ENCODE measurements at places on chromosomes 2 and 18.

DNA sequence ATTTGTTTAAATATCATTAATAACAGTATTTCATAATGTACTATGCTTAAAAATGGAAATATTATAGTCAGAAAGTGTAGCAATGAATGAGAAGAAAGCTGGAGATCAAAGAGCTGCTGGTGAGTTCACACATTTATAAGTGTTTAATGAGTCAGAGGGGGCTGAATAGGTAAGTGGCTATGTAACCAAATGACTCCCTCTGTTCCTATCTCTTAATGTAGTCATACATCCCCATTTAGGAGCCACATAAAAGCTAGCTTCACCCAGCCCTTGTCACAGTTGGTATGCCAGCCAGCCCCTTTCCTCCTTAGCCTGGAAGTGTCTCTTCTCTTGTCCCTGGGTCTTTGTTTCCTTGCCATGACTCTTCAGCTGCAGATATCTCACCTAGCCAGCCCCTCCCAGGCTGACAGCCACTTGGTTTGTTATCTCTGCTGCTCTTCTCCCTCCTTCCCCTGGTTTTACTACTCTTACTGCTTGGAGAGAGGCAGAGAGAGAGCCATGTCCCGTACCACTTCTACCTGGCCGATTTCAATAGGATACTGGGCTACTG is 438.6 kb upstream of the HNMT start:
- no peak for DNase-seq
- H3K27ac ChIP-seq, result no peak overlapping the region
- H3K4me3 ChIP-seq, result no peak overlapping the region
- H3K4me1 ChIP-seq, result no peaks in the 10 kb centered on the region

- no peak overlapping the region for H3K4me3 ChIP-seq
- H3K36me3 ChIP-seq, result no peaks in the 10 kb centered on the region
- peaks cover 2% of the 10 kb centered on the region for H3K4me1 ChIP-seq
- no peak for DNase-seq
These were observed 4.4 kb downstream of the DNMT3A start for GRCh38 chr2:25337276-25337675.

GRCh38 chr2:159635006-159635789 is 18.9 kb upstream of the BAZ2B start:
- no peaks in the 10 kb centered on the region for H3K36me3 ChIP-seq
- no peak overlapping the region for H3K27ac ChIP-seq
- H3K4me1 ChIP-seq, result no peaks in the 10 kb centered on the region
- no peak overlapping the region for H3K4me3 ChIP-seq
- no peaks in the 10 kb centered on the region for H3K27me3 ChIP-seq

DNA sequence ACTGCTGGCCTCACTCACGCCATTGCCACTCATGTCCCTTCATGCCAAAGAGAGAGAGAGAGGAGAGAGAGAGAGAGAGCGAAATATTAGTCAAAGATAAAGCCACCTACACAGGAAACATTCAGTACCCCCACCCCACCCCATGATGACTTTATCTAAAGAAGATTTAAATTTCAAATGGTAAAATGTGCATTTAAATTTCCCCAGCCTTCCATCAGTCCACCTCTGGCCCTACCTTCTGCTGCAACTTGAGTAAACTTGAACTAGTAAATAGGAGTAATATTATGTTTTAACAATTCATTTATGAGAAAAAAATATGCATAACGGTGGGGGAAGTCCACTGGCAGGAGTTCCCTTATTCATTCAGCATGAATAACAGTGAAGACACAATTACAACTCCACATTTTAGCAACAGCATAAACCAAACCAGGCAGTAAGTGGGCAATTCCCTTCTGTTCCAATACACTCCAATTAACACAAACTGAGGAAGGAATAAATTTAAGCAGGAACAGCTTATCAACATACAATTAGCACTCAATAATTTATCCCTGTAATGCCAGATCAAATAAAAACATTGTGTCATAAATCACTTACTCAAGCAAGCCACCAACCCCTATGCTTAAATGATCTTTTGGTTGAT is 264.2 kb downstream of the LNPK start:
- H3K27ac ChIP-seq, result no peak overlapping the region
- no peaks in the 10 kb centered on the region for H3K27me3 ChIP-seq
- H3K4me3 ChIP-seq, result no peak overlapping the region
- DNase-seq, result no peak
- no peaks in the 10 kb centered on the region for H3K4me1 ChIP-seq

GRCh38 chr2:43026426-43027096 is 199.8 kb downstream of the ZFP36L2 start:
- H3K27ac ChIP-seq, result no peak overlapping the region
- no peak overlapping the region for H3K4me3 ChIP-seq
- no peak for DNase-seq
- peaks cover 2% of the 10 kb centered on the region for H3K4me1 ChIP-seq
- no peaks in the 10 kb centered on the region for H3K27me3 ChIP-seq
- H3K36me3 ChIP-seq, result no peaks in the 10 kb centered on the region

DNA sequence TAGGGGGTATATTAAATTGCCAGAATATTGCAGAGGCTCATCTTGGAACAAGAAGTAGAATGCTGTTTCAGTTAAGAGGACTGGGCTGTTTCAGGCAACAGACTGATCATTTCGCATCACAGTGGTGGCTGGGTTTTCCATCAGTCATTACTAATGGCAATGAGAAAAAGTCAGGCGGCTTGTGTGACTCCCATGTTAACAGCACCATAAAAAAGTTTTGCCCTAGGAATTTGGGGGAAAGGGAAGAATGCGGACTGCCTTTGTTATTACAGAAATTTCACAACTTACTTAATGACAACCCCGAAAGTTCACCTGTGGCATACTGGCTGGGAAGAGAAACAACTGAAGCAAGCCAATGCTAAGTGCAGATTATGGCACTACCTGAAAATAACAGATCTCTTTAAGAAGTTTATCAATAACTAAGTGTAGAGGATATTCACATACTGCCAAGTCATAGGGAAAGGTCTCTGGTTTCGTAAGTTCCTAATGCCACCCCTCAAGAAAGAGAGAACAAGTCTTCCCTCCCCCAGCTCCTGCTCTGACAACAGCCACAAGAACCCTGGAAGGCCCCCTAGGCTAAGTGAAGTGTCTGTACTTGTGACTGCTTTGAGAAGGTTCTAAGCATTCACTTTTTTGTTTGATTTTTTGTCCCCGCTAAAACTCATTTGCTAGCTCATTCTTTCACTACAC is 40.5 kb upstream of the AP1S3 start:
- H3K4me1 ChIP-seq, result no peaks in the 10 kb centered on the region
- no peaks in the 10 kb centered on the region for H3K27me3 ChIP-seq
- H3K27ac ChIP-seq, result no peak overlapping the region
- H3K4me3 ChIP-seq, result no peak overlapping the region
- H3K36me3 ChIP-seq, result peaks cover 7% of the 10 kb centered on the region

DNA sequence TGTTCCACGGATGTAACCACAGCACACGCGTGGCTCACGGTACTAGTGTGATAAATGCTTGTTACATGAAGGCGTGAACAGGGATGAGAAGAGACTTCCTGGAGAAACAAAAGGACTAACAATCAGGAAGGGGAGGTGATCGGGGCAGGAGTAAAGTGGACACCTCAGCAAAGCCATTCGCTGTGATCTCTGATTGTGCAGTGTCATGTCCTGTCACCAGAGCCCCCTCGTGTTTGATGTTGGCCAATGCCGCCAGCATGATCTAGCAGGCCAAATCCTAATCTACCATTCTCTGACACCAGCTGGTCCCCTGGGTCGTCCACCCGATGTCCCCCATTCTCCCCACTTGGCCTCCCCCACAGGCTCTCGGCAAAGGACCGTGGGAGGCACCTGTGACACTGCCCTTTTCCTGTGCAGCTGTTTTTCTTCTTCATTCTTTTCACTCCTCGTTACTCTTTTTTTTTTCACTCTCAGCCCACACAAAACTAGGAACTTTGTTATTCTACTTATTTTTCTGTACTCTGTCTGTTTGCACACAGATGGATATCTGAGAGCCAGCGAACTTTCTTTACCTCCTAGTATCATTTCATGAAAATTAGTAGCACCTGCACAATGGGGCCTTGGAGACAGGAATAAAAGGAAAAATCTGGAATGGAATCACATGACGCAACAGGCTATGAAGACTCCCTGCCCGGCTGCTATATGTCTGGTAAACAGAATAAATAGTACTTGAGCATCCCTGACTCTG is 146.8 kb downstream of the TGIF1 start:
- H3K4me1 ChIP-seq, result peaks cover 30% of the 10 kb centered on the region
- H3K36me3 ChIP-seq, result peaks cover 4% of the 10 kb centered on the region
- H3K27ac ChIP-seq, result peak overlapping the region; percentile 99
- peak; percentile 47 for DNase-seq
- H3K4me3 ChIP-seq, result peak overlapping the region; percentile 68
